ENCODE measurements at places on chromosomes 5 and 9.

GRCh38 chr9:122115176-122116035 is 22.3 kb upstream of the TTLL11 start:
- no peaks in the 10 kb centered on the region for H3K4me1 ChIP-seq
- H3K27ac ChIP-seq = no peak overlapping the region
- H3K36me3 ChIP-seq = no peaks in the 10 kb centered on the region
- no peak overlapping the region for H3K4me3 ChIP-seq
- peaks cover 35% of the 10 kb centered on the region for H3K27me3 ChIP-seq

GRCh38 chr5:98041661-98042060 is 731.8 kb upstream of the RGMB start:
- H3K4me3 ChIP-seq = no peak overlapping the region
- DNase-seq = no peak
- H3K27me3 ChIP-seq = no peaks in the 10 kb centered on the region
- no peaks in the 10 kb centered on the region for H3K36me3 ChIP-seq

DNA sequence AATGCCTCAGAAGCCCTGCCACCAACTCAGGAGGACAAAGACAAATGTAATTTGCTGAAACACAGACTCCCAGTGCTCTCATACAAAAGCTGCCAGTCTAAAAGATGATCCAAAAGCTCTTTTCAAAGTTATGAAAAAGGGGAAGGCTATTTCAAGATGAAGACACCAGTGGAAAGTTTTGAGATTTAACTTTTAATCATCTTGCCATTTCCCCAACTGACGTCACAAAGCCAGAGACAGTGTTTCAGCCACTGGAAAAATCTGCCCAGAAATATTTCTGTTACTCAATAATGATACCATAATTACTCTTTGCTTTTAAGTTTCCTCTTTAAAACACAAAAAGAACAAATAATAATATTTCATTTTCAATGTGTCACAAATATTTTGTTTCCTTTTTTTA is 20.9 kb downstream of the ENG start:
- no peaks in the 10 kb centered on the region for H3K27me3 ChIP-seq
- H3K4me1 ChIP-seq = peaks cover 61% of the 10 kb centered on the region
- peaks cover 11% of the 10 kb centered on the region for H3K36me3 ChIP-seq
- H3K4me3 ChIP-seq = no peak overlapping the region
- H3K27ac ChIP-seq = peak overlapping the region; percentile 64

DNA sequence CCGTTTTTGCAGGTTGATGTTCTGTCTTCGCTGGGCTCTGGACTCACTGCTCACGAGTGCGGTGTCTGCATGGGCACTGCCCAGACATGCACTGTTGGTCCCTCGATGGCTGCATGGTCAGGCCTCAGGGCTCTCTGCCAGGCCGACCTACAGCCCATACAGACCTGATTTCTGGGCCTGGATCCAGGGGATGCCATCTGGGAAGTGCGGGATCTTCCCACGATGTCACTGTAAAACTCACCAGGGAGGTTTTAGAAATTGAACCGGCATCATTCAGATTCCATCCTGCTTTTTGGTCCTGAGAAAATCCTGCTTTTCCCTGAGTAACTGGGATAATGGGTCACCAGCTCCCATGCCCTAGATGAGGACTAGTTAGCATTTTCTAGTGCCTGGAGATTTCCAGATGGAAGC is 9.1 kb downstream of the S1PR3 start:
- peaks cover 15% of the 10 kb centered on the region for H3K4me1 ChIP-seq
- DNase-seq = no peak
- H3K27me3 ChIP-seq = no peaks in the 10 kb centered on the region
- no peak overlapping the region for H3K4me3 ChIP-seq

DNA sequence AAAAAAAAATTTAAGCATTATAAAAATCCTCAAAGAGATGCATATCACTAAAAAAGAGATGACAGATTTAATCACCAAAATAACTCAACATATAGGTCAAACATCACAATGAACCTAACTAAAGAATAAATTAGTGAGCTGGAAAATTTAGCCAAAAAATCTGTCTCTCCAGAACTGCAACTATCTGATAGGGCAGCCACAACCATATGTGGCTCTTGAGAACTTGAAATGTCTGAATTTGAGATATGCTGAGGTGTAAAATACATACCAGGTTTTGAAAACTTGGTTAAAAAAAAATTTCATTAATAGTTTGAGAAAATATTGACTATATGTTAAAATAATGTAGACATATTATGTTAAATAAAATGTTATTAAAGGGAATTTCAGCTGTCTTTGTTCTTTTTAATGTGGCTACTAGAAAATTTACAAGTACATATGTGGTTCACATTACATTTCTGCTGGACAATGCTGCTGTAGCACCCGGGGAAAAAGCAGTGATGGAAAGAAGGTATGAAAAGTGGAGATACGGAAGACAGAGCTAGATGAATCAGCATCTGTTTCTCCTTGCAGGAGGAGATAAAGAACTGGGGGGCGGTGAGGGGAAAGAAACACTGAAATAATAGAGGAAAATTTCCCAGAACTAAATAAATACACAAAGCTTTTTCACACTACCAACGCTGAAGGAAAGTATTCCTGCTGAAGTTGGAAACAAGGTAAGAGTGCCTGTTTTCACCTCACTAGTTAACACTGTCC is 66.1 kb downstream of the DCP2 start:
- DNase-seq = no peak
- H3K27ac ChIP-seq = no peak overlapping the region
- no peaks in the 10 kb centered on the region for H3K27me3 ChIP-seq
- H3K36me3 ChIP-seq = peaks cover 13% of the 10 kb centered on the region

- no peaks in the 10 kb centered on the region for H3K4me1 ChIP-seq
- H3K27ac ChIP-seq = no peak overlapping the region
- DNase-seq = no peak
Observed at GRCh38 chr5:11620172-11620571, 284.1 kb downstream of the CTNND2 start.

GRCh38 chr5:55437452-55437851 is 97.3 kb downstream of the PLPP1 start:
- H3K27me3 ChIP-seq = no peaks in the 10 kb centered on the region
- no peak overlapping the region for H3K4me3 ChIP-seq
- H3K36me3 ChIP-seq = peaks cover 25% of the 10 kb centered on the region
- no peak for DNase-seq
- H3K27ac ChIP-seq = peak overlapping the region; percentile 90

GRCh38 chr9:134562146-134562849 is 79.3 kb upstream of the COL5A1 start:
- peaks cover 8% of the 10 kb centered on the region for H3K4me1 ChIP-seq
- DNase-seq = no peak
- H3K27ac ChIP-seq = no peak overlapping the region

GRCh38 chr9:82498541-82499317 is 510.2 kb downstream of the SPATA31D1 start:
- no peaks in the 10 kb centered on the region for H3K4me1 ChIP-seq
- H3K4me3 ChIP-seq = no peak overlapping the region
- no peaks in the 10 kb centered on the region for H3K36me3 ChIP-seq
- H3K27me3 ChIP-seq = peaks cover 24% of the 10 kb centered on the region
- no peak overlapping the region for H3K27ac ChIP-seq

All from osteocyte (in vitro differentiated cells).